ENCODE measurements at places on chromosomes 12 and 14.

DNA sequence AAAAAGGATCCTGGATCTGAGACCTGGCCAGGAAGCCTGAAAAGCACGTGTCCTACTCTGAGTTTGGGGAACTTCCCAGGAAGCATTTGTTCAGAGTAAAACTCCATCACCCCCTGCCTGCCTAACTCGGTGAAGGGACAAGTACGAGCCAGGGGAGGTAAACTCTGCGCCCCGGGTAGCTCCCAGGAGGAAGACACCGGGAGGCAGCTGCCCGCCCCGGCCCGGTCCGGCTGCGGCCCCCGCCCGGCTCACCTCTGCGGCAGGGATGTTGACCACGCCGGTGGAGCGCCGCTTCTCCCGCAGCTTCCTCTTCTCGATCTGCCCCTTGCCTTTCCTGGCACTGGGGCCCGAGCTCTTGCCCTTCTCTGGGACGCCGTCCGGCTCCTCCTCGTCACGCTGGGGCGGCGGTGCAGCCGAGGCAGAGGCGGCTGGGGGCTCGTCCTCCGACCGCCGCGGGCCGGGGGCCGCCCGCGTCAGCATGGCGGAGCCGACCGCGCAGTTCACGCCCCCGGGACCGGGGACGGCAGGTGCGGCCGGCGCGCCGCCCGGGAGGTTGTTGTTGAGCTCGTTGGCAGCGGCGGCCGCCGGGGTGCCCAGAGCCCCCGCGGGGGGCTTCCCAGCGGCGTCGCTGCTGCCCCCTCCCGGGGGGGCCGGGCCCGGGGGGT is 1.2 kb downstream of the PAWR start:
- no peak for DNase-seq

DNA sequence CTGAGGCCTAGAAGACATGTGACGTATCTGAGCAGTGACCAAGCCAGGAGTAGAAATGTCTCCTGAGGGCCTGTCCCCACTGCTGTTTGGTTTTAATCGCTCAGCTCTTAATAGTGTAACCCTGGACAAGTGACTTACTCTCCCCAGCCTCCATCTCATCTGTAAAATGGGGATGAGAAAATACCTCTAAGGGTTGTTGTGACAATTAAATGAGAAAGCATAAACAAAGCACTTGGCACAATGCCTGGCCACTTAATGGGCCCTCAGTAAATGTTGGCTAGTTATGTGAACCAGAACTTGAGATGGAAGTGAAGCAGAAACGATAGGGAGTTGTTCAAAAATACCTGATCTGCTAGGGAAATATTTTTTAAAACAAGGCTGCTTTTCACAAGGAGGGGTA is 58.2 kb downstream of the HMGA2 start:
- peak; percentile 22 for DNase-seq

DNA sequence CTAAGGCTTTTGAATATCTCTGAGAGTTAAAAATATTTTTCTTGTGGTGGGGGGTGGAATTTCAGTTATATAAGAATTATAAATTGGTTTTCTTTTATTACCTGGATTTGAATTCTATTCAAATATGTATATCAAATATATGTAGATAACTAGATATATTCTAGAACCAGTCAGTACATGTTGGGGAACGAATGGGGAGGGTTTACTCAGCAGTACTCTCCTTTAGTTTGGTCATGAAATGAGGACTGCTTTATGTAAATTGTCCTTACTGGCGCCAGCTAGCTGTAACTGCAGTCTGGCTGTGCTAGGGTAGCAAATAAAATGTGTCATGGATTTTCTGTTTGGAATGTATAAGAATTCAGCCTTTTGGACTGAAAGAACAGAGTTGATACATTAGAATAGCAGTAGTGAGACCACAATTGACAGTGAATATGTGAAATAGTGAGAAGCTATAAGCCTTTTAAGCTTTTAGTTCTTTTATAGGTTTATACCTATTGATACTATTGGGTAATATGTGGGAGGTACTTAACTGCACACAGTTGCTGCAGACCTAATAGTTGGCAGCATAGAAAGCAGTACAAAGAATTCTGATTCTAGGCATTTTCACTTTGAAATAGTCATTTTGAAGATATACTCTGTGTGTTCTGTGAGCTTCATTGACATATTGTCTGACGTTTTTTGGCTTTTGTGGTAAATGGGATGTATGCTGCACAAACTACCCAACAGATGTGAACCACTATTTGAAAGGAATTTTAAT is 29.0 kb downstream of the ATF7IP start:
- DNase-seq = peak; percentile 73

- no peak for DNase-seq
Measured at GRCh38 chr14:67515386-67516079, 17.6 kb upstream of the PLEKHH1 start.

- DNase-seq = no peak
Measured at GRCh38 chr12:1778911-1779310, 41.5 kb upstream of the LRTM2 start.

DNA sequence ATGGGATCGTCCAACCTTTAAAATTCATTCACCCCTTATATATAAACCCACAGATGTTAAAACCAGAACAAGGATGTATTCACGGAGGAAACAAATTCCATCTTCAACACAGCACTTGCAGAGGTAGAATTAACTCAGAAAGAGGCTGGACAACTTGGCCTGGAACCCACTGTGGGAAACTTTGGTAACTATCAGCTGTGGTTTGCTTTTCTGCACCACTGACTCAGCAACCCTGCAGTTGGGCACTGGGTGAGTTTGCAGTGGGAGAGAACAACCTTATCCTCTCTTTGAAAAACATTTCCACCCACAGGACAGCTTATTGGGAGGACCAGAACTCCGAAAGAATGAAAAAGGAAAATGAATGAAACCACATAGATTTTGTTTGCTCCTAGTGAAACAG is 66.3 kb downstream of the ZNF664 start:
- no peak for DNase-seq

GRCh38 chr12:119153477-119154434 is 25.0 kb upstream of the HSPB8 start:
- DNase-seq = peak; percentile 34

DNA sequence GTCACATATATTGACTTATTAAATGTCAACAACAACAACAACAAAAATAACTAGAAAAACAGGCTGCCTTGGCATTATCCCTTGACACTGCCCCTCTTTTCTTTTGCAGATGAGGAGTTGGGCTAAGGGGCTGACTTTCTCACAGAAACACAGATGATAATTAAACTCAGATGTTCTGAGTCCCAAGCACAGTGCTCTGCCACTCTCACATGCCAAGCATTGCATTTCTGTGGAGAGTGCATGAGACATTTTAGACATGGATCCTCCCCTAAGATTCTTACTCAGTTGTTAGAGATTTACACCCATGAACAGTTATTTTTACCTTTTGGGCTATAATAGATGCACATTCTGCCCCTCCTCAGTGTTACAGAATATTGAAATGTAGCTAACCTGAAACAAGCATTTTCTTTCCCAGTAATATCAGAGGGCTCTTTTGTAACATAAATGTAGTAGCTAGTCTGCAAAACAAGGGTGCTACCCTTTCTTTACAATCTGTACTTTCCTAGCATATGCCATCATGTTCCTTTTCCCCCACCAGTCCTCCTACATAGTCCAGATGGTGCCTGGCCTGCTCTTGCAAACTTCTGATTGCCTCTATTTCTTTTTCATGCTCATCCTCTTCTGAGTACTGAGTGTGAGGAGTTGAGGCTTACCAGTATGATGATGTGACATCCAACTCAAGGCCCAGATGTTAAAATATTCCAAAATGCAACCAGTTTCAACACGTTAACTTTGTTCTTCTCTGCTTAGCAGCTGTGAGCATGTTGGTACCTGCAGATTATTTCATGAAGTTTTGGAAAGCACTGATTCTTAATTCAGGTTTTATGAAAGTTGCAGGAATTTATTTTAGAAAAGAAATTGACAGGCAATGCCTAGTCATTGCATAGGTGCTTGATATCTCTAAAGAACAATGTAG is 125.0 kb upstream of the ATP2B1 start:
- no peak for DNase-seq

DNA sequence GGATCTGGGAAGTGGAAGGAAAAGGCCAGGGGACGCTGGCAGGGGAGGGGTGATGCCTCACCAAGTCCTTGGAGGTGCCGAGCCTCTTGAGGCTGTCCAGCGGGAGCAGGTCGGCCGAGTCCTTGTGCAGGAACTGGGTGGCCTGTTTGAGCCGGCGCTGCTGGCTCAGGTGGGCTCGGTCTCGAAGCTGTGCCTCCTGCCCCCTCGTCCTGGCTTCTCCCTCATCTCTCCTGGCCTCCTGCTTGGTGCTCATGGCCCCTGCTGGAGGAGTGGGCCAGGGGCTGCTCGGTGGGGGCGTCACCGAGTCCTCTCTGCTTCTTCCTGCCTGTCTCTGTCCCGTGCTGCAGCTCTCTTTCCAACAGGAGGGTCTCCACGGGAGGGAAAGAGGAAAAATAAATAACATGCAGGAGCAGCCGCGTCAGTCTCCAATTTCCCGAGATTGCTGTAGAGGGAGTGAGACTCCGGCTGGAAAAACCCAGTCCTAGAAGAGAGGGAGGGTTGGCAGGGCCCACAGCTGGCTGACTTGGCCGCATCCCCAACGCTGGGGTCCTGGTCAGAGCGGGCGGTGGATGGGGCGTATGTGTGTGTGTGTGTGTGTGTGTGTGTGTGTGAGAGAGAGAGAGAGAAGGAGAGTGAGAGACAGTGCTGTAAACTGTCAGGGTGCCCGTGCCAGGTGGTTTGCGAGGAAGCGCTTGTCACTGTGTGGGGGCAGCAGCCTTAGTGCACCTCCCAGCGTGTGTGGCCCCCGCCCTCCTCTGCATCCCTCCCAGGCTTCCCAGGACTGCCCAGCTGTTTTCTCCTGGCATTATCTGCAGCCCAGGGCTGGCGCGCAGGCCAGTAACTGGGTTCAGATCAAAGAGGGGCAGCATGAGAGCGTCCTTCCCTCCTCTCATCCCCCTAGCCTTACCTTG is at the start of gene NRIP2:
Gene NRIP2, minus strand, starts transcription at position 455 of the 911 bp plus-strand sequence. Its CDS starts 52 bp downstream, at position 403.
- no peak for DNase-seq

DNA sequence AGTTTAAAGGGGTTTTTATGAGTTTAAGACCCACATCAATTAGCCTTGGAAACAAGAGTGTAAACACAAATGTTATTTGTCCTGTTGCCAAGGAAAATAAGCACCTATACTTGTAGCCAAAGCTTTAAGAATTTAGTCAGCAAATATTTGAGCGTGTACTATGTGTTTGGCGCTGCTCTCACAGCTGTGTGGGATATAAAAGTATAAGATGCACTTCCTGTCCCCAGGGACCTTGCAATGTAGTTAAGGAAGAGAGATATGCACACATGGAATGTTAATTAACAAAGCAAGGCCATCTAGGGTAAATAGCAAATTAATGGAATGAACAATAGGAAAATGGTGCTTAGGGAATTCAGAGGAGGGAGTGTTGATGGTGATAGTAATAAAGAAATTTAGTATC is 134.9 kb upstream of the SRRM4 start:
- DNase-seq = no peak

GRCh38 chr14:90757452-90757851 is 58.8 kb downstream of the TTC7B start:
- DNase-seq = no peak

DNA sequence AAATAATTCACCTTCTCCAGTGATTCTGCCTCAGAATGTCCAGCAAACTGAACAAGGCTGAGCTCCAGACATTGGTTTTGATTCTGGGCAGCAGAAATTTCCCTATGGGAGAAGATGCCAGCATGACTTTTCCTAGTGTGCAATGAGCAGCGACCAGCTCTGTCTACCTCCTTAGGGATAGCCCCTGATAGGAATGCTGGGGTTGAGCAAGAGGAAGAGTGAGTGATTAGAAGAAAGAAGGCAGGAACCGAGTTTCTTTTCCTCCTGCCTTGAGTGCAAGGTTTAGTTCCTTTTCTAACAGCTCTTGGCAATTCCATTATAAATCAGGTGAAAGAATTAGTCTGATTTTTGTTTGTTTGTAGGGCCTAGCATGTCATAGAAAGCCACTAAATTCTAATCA is 379.0 kb downstream of the DAD1 start:
- no peak for DNase-seq

- DNase-seq = no peak
Measured at GRCh38 chr12:17695495-17695894, 394.5 kb downstream of the RERGL start.

- no peak for DNase-seq
Measured at GRCh38 chr12:24631676-24632426, 317.1 kb downstream of the BCAT1 start.

- no peak for DNase-seq
Measured at GRCh38 chr12:2891240-2892053, 756 bp downstream of the TULP3 start.

DNA sequence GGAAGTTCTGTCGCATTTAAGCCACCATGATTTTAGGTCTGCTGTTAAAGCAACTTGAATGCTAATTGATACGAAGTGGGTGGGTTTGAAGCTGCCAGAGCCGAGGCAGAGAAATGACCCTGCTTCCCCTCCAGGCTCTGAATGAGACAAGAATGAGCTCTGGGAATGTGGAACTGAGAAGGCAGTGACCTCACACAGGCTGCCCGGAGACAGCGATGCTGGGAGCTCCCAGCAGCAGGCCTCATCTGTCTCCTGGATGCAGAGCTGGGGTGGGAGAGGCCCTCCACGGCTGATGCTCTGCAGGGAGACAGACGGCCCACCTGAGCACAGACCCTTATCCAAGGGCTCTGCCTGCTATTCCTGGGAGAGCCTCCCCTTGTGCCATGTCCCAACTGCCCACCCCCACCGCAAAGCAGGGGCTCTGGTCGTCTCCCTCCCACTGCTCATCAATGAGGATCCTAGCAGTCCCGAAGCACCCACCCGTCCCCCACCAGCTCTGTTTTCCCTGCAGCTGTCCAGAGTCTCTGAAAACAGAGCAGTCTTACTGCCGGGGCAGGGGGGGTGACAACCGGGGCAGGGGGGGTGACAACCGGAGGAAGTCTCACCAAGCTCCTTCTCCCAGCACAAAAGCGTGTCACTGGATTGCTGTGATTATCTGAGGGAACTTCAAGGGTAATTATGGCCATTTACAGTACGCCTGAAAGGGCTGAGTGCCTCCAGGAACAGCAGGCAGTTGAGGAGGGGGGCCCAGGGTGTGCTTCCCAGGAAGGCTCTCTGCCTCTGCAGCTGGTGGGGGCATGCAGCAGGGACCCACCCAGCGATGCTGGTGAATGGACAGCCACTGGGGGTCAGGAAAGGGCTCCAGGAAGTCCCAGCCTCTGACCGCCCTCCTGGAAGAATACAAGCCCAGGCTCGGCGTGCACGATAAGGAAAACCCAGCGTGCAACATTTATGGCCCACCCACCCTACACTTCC is 67.8 kb downstream of the CHGA start:
- no peak for DNase-seq

DNA sequence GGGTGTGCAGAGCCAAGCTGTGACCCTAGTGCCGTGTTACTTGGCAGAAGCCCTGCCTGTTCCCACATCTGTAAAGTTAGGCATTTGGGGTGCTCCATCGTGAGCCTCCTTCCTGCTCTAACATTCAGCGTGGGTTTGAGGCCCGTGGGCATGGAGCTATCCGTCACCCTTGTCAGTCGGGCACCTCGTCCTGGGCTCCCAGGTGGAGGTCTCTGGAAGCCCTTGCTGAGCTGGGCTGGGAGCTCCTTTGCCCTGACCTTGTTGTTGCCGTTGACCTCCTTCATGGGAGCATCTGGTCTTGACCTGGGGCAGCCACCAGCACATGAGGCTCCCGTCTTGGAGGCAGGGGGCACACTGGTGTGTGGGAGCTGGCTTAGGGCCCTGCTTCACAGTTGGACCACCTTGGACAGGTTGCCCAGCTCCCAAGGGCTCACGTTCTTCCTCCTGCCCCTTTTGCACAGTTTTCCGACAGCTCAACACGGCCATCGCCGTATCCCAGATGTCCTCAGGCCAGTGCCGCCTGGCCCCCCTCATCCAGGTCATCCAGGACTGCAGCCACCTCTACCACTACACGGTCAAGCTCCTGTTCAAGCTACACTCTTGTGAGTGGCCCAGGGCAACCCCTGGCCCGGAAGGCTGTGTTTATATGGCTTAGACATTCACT is 18.5 kb downstream of the HIP1R start:
- no peak for DNase-seq

Measured in hematopoietic multipotent progenitor cell treated with erythropoietin and hydrocortisone succinate and interleukin-3 and kit ligand, for 15 days (in vitro differentiated cells).